Activated naive CD4-positive, alpha-beta T cell (primary cell): ENCODE measurements at places on chromosomes 6 and 20.
A peak's percentile ranks its signal among the peaks of the same experiment; 100 is the strongest.

- peak; percentile 20 for DNase-seq
These were observed 6.9 kb upstream of the OSER1 start for GRCh38 chr20:44217342-44218092.

GRCh38 chr6:79084693-79085092, 6.6 kb upstream of the PHIP start:
- no peak for DNase-seq

DNA sequence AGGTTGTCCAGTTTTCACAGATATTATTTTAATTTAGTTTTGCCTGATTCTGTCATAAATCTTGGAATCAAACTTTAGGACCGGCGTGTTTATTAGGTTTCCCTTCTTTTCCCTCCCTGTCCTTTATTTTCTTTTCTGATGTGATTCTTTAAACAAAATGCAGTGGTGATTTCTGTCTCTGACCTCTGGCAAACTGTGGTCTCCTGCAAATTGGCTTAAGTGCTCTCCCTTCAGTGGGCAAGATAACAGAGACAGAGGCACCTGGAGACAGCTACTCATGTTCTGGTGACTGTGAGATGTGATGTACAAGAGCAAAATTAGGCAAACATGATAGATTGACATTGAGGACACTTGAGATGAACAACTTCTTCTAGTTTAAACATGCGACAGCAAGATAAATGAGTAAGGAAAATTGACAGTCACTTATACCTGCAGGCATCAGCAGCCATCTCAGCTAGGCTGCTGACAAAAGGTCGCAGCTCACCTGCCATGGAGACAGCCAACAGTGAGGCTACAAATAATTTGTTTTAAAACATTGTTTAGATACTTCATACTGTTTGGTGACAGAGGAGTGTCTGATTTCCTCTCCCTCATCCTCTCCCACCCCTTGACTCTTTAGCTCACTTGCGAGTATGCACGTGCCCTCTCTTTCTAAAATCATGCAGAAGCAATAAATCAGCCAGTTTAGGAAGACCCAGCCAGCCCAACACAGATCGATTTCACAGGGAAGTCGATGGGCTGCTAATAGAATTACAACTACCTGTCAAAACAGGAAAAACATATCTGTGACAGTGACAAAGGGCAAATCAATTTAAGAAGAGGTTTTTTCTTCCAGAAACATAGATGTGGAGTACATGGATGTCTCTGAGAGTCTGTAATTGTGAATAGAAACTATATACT, 63.4 kb upstream of the MAP3K7 start:
- no peak for DNase-seq

DNA sequence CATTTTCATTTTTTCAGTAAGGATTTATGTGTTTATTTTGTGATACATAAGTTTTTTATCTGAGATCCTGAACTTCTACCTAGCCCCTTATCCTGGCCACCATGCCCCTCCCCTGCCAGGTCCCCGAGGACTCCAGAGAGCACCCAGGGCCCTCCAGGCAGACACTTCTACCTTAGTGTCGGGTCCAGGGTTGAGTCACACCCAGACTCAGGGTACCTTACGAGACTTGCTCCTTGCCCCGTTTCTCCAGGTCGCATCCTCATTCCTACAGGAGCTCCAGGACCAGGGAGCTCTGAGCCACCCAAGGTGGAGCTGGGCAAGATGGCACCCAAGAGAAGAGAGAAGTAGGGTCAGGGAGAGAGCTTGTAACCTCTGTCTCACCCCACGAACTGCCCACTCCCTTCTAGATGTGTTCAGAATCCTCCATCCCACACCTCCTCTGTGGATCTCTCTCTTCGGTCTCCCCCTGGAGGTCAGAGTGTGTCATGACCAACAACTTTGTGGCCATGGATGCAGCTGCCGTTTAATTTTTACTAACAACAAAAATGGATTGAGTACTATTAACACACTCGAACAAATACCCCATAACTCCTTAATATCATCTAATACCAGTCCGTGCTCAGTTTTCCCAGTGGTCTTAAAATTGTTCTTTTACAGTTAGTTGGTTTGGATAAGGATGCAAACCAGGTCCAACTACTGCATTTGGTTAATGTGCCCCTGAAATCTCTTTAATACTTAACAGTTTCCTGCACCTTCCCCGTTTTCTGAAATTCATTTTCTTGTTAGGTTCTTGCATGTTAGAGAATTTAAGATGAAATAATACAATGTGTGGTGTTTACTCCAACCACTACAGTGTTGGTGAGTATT, 130.6 kb upstream of the INSM1 start:
- no peak for DNase-seq

DNA sequence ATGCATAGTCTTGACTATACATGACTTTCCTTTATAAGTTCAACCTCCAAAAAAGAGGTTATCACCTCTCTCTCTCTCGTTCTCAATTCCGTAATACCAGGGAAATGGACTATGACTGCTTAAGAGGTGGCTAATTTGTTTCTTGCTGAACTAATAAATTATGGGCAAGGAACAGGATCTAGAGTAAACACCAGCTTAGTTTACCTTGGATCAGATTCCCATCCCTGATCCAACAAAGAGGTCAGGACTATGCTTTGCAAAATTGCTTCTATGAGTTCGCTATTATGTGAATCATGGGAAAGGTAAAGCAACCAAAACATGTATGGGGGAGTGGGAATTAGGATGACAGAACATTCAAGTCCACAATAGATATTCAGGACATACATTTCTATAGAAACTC, 630.7 kb downstream of the HACE1 start:
- no peak for DNase-seq

GRCh38 chr6:37700620-37700973, 2.9 kb upstream of the MDGA1 start:
- no peak for DNase-seq

DNA sequence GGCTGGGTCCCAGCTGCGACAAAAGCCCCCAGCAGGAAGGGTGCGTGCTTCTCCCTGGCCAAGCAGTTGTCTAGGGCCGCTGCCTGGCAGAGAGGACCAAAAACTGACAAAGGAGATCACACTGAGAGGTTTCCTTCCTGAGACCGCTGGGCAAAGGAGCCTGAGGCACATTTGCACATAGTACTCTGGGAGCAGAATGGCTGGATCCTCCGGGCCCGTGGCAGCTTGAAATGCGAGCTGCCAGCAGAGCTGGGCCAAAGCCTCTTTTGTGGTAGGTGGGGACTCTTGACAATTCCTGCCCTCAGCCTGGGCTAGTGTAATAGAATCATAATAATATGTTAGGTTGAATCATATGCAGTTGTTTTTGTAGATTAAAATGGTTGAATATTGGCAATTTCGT, 33.1 kb upstream of the RNF8 start:
- no peak for DNase-seq

DNA sequence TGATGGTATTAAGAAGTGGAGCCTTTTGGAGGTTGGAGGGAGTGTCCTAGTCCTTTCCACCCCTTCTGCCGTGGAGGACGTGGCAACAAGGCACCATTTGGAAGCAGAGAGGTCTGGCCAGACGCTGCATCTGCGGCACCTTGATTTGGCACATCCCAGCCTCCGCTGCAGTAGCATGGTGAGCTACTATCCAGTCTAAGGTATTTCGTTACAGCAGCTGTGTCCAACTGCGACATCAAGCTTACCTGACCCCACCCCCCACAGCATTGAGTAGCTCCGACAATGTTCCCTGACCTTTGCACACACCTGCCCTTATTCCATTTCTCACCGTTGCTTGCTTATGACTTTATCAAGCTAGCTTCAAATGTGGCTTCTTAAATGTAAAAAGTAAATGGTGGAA, 29.8 kb upstream of the SYNJ2 start:
- no peak for DNase-seq

DNA sequence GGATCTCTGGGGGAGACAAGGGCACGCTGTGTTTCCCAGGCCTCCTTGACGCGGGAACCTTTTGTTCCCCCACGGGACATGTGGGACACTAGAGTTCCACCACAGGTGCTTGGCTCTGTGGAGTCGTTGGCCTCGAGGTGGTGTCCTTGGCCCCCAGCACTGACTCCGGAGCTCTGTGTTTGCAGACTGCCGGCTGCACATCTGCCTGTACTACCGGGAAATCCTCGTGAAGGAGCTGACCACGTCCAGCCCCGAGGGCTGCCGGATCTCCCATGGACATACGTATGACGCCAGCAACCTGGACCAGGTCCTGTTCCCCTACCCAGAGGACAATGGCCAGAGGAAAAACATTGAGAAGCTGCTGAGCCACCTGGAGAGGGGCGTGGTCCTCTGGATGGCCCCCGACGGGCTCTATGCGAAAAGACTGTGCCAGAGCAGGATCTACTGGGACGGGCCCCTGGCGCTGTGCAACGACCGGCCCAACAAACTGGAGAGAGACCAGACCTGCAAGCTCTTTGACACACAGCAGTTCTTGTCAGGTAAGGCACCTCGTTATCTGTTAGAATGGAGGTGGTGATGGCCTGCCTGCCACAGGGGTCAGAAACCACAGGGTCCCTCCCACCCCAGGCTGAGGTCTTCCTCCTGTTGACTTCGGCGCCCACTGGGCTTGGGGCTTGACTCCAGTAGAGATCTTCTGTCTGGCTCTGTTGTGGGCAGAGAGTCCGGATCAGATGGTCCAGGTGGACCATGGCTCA, 9.9 kb downstream of the IRF4 start:
- no peak for DNase-seq

DNA sequence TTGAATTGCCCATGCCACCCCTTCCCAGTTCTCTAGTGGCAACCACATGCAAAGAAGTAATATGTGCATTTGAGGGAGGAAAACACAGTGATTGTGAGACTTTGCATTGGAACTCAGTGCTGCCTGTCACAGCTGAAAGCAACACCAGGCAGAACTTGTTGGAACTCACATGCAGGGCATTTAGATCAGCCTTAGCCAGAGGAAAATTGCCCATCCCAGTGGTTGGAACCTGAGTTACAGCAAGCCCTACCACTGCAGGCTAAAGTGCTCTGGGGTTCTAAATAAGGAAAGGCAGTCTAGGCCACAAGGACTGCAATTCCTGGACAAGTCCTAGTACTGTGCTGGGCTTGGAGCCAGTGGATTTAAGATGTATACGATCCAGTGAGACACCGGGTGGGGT, 245.3 kb upstream of the UFL1 start:
- no peak for DNase-seq

- DNase-seq = no peak
These were observed 861.1 kb downstream of the DHX35 start for GRCh38 chr20:39823224-39823623.

DNA sequence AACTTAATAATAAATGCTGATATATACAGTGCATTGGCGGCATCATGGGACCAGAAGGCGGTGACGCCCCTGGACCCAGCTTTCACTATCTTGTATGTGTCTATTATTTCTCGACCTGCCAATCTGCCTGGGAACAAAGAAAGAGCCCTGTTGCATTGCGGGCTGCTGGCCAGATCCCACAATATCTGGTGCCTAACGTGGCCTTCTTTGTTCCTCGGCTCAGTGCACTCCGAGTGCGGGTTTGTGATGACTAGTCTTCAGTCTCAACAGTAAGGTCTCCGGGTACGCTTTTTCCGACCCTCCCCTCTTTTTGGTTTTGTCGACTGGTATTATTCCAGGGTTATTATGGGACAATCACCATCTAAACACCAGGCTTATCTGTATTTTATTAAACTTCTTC, 291.5 kb downstream of the TBC1D32 start:
- DNase-seq = no peak

GRCh38 chr6:116059713-116060571, 749 bp downstream of the FRK start:
- no peak for DNase-seq

GRCh38 chr6:166419286-166419685, 36.5 kb upstream of the MPC1 start:
- peak; percentile 22 for DNase-seq

DNA sequence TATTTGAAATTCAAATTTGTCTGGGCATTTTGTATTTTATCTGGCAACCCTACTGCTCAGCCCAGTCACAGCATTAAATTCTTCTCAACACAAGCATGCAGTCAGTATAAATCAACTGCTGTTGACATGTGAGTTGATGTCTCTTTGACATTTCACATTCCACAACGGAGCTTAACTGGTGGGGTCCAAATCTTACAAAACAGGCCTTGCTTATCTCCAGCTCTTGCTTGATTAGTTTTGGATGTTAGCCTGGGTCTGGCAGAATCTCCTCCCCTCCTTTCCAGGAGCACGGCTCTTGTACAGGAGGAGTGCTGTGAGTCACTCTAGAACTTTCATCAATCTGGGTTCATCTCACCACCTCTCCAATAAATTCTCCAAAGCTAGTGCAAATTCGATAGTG, 80.8 kb upstream of the PHACTR1 start:
- no peak for DNase-seq

DNA sequence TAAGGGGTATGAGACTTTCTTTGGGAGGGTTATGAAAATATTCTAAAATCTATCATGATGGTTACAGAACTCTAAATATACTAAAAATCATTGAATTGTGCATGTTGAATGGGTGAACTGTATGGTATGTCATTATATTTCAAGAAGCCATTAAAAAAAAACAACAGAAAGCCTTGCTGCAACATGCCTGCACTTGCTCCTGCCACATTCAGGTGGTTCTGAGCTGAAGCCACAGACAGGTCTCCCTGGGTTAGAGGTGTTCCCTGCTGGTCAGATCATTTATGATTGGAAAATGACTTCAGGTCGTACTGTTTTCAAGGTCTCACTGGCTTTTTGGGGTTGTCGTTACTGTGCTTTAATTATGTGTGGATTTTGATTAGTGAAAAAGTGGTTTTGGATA, 13.3 kb downstream of the GMPR start:
- DNase-seq = no peak

DNA sequence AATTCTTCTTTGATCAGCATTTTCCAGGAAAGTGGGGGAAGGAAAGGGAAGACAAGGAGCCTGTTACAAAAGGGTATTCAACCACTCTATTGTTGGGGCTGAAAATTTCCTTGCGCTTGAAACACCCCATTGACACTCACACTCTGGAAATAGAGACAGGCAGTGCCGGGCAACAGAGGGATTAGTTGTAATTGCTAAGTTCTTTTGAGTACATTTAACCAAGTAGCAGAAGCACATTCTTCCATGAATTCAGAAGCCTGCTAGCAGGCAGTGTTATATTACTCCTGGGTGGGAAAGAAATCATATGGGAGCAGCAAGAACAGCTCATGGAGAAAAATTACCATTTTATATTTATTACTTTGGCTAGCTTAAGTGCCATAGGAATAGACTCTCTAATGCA, 745.5 kb downstream of the C6orf118 start:
- DNase-seq = no peak

- DNase-seq = no peak
These were observed 73.5 kb downstream of the ECT2L start for GRCh38 chr6:138869398-138869797.

DNA sequence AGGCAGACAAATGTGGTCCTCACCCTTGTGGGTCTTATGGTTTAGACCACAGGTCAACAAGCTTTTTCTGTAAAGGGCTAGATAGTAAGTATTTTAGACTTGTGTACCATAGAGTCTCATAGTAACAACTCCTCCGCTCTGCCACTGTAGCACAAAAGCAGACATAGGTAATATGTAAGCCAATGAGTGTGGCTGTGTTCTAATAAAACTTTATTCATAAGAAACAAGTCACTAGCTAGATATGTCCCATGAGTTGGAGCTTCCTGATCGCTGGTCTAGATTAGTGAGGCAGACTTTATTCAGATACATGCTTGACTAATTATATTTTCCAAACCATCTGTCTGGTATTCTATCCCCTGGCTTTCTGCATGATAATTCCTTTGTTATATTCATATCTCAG, 196.4 kb upstream of the TSHZ2 start:
- DNase-seq = no peak
